ENCODE measurements at places on chromosomes 5 and 9. TPM values are rescaled to one million over a fixed set of nuclear protein-coding genes. Genes with fewer than 3 reads are reported as not detected.

GRCh38 chr9:126159430-126160060 lies 167.1 kb upstream of the MVB12B start:
- no peak for DNase-seq

DNA sequence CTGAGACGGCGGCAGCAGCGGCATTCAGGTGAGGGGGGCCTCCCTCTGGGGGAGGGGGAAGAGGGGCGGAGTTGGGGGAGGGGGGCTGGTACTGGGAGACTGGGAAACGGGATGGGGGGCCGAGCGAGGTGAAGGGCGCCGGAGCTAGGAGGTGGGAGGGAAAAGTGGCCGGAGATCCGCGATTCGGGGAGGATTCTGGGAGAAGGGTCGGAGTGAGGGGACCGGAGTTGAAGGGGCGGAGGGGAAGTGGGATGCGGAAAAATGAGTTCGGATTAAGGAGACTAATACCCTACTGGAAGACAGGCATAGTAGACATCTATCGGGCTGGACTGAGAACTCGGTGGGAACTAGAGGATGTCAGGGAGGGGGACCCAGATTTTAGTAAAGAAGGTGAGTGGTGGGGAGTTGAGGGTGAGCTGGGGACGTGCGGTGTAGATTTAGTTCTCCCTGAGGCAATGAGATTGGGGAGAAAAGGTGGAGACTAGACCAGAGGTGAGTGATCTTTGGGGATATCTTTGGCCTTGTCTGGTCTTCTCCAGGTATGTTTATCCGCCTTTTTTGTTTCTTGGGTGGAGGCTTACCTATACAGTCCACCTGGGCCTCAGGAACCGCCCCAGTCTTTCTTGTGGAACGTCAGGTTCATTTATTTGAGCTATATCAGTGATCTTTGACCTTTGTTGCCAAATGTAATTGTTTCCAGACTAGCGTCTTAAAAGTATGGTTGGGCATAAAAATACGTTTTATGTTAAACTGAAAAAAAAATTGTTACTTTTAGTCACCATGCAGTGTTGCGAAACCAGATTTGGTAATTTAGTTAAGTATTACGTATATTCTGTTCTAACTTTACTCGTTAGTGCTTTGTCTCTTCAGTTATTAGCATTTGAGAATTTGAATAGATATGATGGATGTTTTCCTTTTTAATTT lies 632 bp downstream of the UBAP1 start:
- DNase-seq, result peak; percentile 60

GRCh38 chr5:167839065-167839464 lies 452.4 kb upstream of the WWC1 start:
- no peak for DNase-seq

- DNase-seq, result no peak
These were observed 144.2 kb downstream of the MAN2A1 start for GRCh38 chr5:109833946-109834345.

- no peak for DNase-seq
These were observed 118.4 kb downstream of the CTNND2 start for GRCh38 chr5:11785771-11786352.

- DNase-seq, result peak; percentile 13
These were observed 7.1 kb downstream of the UBAP1 start for GRCh38 chr9:34185778-34186551.

The C1QTNF2 gene
- total RNA-seq, result 2.0 TPM

GRCh38 chr5:3269395-3270169 lies 326.1 kb upstream of the IRX1 start:
- DNase-seq, result no peak

DNA sequence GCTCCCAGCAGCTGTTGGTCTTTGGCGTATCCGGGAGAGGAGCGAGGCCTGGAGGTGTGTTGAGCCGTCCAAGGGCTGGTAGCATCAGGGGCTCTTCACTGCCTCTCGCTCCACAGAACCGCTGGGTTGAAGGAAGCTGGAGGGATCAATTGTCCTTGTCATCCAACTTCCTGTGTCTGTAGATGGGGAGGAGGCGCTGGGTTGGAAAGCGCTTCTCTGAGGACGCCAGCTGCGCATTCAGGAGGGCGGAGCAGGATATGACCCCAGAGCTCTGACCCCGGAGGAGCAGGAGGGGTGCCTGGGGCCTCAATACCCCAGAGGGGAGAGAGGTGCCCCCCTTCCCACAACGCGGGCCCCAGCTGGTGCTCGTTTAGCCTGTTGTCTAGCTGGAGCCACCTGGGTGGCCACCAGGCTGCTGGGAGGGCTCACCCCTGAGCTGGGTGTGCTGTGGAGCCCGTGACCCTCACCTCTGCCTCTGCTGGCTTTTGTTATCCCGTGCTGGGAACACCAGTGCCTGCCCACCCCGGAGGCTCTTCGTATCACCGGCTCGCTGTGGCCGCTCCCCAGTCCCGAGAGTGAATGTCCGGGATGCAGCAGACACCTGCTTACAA lies 2.0 kb upstream of the DBH start:
- no peak for DNase-seq

- DNase-seq, result no peak
These were observed 243.8 kb upstream of the WWC1 start for GRCh38 chr5:168047669-168048111.

- no peak for DNase-seq
These were observed 577.9 kb upstream of the PTPRD start for GRCh38 chr9:11190719-11191118.

DNA sequence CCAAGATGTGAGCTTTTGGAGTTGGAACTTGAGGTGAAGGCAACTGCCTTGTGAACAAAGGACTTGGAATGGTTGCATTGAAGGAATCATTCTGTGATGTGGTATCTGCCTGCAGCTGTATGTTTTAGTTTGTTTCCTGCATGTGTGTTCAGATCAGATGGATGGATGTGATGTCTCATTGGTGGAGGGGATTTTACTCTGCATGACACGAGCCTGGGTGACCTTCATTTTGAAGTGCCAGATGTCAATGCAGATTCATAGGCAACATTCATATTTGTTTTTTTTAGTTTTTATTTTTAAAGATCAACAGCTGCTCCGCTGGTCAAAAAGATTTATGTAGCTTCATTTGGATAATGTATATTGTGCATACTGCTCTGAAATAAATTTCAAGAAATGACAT lies 13.5 kb downstream of the FBXL7 start:
- no peak for DNase-seq

The SPINK6 gene
- total RNA-seq, result not detected

GRCh38 chr5:164181604-164182003 lies 676.2 kb downstream of the MAT2B start:
- DNase-seq, result no peak

DNA sequence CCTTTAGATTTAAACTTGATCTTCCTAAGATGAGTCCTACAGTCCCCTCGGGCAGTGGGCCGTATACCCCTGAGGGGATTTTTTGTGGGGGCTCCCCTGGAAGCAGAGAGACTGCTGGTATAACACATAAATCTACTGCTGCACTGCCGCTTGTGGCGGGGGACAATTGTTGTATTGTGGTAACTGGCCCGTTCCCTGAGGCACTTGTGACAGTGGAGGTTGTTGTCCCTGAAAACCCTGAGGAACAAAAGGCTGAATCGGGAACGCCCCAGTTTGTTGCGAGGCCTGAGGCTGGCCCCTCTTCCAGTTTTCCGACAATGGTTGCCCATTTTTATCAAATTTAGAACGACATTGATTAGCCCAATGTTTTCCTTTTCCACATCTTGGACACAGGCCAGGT lies 4.7 kb upstream of the TMEM141 start:
- no peak for DNase-seq

- DNase-seq, result no peak
These were observed 93.1 kb upstream of the NFIL3 start for GRCh38 chr9:91516777-91517176.

GRCh38 chr5:98755406-98755805 lies 18.1 kb upstream of the RGMB start:
- DNase-seq, result no peak

DNA sequence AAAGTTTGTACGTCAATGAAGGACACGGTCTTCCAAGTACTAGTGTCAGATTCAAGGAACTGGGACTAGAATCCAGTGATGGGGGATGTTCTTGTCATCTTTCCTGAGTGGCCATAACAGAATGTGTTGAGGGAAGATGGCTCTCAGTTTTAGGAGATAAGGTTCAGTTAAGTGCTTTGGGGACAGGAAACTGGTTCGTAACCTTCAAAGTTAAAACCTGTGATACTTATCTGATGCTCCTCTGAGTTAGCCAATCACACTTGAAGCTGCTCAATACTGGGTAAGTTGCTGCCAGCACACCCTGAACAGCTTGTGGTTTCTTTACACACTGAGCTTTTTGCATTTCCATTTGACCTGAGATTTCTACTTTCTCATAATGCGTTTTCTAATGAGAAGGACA lies 64.4 kb downstream of the PIK3R1 start:
- no peak for DNase-seq

- no peak for DNase-seq
These were observed 179.1 kb downstream of the CWC27 start for GRCh38 chr5:64947801-64948200.

The PLEKHG4B gene
- total RNA-seq, result 3.7 TPM

The PCDHA10 gene
- total RNA-seq, result 10.6 TPM

DNA sequence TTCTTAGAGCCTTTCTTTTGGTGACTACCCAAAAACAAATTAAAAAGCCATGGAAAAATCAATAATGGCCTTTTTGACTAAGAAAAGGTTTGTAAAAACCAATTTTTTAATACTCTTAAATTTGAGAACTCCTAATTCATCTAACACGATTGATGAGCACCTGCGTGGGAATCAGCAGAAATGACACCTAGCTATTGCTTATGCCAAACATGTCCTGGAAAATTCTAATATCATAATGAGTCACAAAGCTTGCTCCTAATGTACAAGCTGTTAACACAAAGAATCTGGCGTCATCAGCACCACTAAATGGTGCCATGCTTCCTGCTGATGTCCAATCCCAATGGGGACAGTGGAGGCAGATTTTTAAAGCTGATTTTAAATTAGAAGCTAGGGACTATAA lies 146.2 kb upstream of the LRRTM2 start:
- DNase-seq, result no peak

The NR2F1-AS1 gene
- total RNA-seq, result 60.7 TPM

- no peak for DNase-seq
These were observed 53.6 kb downstream of the DAP start for GRCh38 chr5:10707198-10708142.

The DDX4 gene
- 0.82 TPM for total RNA-seq

The LHFPL2 gene
- 23.2 TPM for total RNA-seq

The STK32A gene
- total RNA-seq, result 4.1 TPM

DNA sequence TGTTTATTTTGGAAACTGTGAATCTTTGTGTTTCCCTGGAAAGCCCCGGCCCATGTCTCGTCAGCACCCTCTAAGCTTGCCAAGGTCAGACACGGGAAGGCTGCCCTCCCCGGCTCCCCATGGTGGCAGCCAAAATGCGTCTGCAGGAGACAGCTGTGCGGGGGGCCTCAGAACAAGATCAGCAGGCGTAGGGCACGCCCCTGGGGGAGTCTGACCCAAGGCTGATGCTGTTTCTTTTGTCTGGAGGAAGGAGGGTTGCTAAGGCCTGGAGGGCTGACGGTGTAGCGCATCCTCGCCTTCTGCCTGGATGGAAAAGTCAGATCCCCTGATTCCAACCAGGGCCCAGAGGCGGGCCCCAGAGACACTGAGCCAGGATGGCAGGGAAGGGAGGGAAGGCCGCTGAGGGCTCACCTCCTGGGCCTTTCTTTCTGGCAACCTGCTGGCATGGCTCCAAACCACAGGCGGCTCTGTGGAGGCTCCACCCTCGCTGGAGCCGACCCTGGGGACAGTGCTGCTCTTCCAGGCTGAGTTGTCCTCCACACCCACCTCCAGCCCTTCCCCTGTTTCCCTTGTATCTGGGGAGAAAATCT lies 57.2 kb downstream of the OLFM1 start:
- DNase-seq, result no peak

- no peak for DNase-seq
These were observed 217.4 kb upstream of the FBXL7 start for GRCh38 chr5:15282611-15283010.

Measured in frontal cortex (tissue), 4 donors.